Muscle of leg (tissue), 16 donors: ENCODE measurements at places on chromosomes 4 and X.

- no peaks in the 10 kb centered on the region for H3K27me3 ChIP-seq
- no peaks in the 10 kb centered on the region for H3K4me1 ChIP-seq
- no peak for DNase-seq
- no peak overlapping the region for H3K4me3 ChIP-seq
- H3K27ac ChIP-seq, result no peak overlapping the region
- no peaks in the 10 kb centered on the region for H3K36me3 ChIP-seq
Measured at GRCh38 chr4:154205471-154205870, 286.1 kb downstream of the DCHS2 start.

DNA sequence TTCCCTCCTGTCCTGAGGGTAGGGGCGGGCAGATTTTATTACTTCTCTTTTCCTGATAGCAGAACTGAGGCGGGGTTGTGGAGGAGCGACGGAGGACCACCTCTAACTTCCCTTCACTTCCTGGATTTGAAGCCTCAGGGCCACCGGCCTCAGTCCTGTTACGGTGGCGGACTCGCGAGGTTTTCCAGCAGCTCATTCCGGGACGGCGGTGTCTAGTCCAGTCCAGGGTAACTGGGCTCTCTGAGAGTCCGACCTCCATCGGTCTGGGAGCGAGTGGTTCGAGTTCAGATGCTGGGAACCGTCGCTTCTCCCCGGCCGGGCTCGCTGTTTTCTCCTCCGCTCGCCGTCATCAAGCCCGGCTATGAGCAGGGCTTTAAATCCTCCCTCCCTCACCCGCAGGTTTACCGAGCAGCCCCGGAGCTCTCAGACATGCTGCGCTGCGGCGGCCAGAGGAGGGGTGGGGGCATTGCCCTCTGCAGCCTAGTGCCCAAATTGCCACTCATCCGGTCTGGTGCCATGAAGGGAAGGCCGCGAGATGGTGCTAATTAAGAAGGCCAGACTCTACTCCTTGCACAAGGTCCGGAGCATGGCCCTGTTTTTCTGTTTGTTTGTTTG is 23.3 kb downstream of the HAND2 start:
- peaks cover 99% of the 10 kb centered on the region for H3K27me3 ChIP-seq
- DNase-seq, result no peak
- peaks cover 9% of the 10 kb centered on the region for H3K4me1 ChIP-seq

GRCh38 chr4:78611215-78611558 is 59.6 kb downstream of the ANXA3 start:
- DNase-seq, result no peak
- H3K4me3 ChIP-seq, result no peak overlapping the region
- H3K27ac ChIP-seq, result no peak overlapping the region
- H3K36me3 ChIP-seq, result no peaks in the 10 kb centered on the region

DNA sequence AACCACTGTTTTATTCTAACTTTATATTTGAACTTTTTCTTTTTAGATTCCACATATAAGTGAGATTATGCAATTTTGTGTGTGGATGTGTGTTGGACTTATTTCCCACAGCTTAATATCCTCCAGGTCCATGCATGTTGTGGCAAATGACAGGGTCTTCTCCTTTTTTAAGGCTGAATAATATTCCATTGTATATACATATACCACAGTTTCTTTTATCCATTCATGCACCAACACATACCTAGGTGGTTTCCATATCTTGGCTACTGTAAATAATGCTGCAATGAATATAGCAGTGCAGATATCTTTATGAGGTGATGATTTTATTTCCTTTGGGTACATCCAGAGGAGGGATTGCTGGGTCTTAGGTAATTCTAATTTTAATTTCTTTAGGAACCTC is 69.0 kb downstream of the SNCA start:
- DNase-seq, result no peak
- no peak overlapping the region for H3K27ac ChIP-seq
- no peaks in the 10 kb centered on the region for H3K36me3 ChIP-seq
- H3K4me1 ChIP-seq, result no peaks in the 10 kb centered on the region
- no peak overlapping the region for H3K4me3 ChIP-seq

DNA sequence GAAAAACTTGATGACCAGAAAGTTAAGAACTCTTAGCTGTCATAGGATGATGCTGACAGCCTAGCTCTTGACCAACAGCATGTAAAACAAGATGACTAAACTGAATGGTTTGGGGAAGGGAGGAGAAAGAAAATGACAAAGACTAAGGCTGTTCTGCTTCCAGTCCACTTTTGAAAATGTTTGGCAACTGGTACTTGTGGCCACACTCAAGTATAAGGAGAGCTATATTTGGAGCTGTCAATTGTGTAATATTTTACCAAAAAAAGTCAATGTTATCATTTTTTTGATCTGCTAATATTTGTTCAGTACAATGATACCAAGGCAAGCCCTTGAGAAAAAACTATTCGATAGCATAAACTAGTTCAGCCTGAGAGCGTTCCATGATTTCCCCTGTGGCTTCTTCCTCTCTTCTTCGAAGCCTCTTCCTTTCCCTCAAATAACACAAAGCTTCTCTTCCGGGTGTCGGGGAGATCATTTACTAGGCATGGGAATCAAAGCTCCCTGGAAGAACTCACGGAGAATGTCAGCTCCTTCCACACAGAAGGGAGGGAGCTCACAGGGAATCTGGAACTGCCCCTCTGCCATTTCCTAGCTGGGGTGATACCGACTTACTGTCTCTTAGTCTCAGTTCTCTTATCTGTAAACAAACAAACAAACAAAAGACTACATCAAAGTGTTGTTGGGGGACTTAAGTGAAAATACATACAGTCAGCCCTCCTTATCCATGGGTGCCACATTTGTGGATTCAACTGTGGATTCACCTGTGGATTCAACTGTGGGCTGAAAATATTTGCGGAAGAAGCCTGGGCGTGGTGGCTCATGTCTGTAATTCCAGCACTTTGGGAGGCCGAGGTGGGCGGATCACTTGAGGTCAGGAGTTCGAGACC is 82.6 kb downstream of the SCD5 start:
- H3K4me3 ChIP-seq, result no peak overlapping the region
- H3K4me1 ChIP-seq, result peaks cover 9% of the 10 kb centered on the region
- no peaks in the 10 kb centered on the region for H3K36me3 ChIP-seq
- H3K27me3 ChIP-seq, result no peaks in the 10 kb centered on the region

GRCh38 chr4:68997040-68997439 is 45.4 kb upstream of the UGT2A3 start:
- H3K36me3 ChIP-seq, result no peaks in the 10 kb centered on the region
- peak; percentile 32 for DNase-seq
- no peaks in the 10 kb centered on the region for H3K27me3 ChIP-seq
- H3K27ac ChIP-seq, result no peak overlapping the region
- H3K4me1 ChIP-seq, result no peaks in the 10 kb centered on the region

DNA sequence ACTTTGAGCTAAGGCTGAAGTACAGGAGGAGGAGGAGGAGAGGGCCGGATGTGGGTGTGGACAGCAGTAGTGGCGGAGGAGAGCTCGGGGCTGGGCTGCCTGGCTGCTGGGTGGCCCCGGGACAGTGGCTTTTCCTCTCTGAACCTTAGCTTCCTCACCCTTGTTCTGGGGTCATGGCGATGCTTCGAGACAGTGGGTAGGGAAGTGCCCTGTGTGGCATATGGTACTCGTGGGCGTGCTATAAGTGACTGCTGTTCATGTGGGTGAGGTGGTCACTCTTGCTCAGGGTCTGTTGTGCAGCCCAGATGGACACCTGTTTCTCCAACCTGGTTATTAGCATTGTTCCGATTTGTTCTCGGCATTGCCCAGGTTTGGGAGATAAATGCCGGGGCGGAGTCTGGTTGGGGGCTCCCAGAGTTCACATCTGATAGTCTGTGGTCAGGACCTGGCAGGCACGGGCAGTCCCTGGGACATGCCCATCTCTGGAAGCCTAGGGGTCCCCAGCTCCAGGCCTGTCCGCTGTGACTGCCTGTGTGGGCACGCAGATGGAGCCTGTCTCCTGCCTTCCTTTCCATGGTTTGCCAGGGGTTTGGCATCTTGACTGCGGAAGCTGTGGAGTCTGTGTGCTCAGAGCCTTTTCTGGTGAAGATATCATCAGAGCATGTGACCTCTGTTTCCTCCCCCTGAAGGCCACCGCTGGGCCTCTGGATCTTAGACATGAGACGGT is 4.9 kb upstream of the CPZ start:
- H3K4me3 ChIP-seq, result no peak overlapping the region
- H3K27ac ChIP-seq, result no peak overlapping the region
- H3K27me3 ChIP-seq, result peaks cover 54% of the 10 kb centered on the region
- no peaks in the 10 kb centered on the region for H3K36me3 ChIP-seq

DNA sequence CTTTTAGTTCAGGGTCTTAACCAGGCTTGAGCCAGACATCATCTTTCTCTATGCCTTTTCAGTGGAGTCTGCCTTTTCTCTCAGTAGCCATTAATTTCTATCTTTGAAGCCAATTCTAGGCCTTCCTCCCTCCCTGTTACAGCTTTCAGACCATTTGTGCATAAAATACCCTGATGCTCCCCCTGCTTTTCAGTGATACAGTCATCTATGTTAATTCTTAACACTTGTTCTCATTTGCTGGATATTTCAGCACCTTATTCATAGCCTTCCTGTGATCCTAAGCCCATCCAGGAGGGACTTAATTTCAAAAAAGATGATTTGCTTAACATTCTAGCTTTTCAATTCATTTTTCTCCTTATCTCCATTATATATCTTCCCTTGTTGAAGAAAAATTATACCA is 42.3 kb downstream of the ANXA10 start:
- H3K4me3 ChIP-seq, result no peak overlapping the region
- no peaks in the 10 kb centered on the region for H3K27me3 ChIP-seq
- no peak overlapping the region for H3K27ac ChIP-seq
- no peaks in the 10 kb centered on the region for H3K4me1 ChIP-seq

DNA sequence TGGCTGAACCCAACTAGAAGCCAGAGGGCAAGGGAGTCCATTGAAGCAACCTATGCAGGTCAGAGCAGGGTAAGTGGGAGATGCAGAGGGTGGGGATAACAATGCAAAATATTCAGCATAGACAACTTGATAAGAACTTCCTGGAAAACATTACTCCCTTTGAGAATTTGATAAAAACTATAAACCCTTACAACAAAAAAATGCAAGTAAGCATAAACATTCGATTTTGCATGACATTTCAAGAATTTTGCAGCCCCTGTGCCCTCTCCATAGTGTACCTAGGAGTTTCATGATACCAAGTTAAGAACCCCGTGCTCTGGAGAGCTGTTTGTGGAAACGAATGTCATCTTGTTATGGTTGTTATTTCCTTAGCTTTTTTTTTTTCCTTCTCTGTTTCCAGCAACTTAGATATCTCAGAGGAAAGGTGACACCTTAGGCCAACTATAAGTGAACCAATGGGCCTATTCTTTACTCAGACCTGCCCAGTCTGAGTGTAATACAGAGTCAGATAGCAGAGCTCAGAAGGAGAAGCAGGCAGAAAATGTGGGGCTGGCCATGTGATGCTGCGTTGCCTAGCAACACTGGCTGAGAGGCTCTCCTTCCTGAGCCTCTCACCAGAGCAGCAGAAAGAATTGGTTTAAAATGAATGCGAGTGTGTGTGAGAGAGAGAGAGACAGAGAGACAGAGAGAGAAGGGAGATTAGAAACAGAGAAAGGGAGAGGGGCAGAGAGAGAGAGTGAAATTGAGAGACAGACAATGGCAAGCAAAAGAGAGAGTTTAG is 36.7 kb upstream of the GABRQ start:
- H3K27me3 ChIP-seq, result no peaks in the 10 kb centered on the region
- no peak overlapping the region for H3K27ac ChIP-seq
- no peaks in the 10 kb centered on the region for H3K36me3 ChIP-seq
- DNase-seq, result peak; percentile 19

DNA sequence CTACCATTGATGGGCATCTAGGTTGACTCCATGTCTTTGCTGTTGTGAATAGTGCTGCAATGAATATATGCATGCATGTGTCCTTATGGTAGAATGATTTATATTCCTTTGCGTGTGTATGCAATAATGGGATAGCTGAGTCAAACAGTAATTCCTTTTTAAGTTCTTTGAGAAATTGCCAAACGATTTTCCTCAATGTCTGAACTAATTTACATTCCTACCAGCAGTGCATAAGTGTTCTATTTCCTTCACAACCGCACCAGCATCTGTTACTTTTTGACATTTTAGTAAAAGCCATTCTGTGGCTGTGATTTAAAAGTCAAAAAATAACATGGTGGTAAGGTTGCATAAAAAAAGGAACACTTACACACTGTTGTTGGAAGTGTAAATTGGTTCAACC is 103.1 kb upstream of the FAM47B start:
- DNase-seq, result no peak
- H3K27me3 ChIP-seq, result no peaks in the 10 kb centered on the region
- no peaks in the 10 kb centered on the region for H3K36me3 ChIP-seq
- H3K27ac ChIP-seq, result no peak overlapping the region
- H3K4me3 ChIP-seq, result no peak overlapping the region

- no peak overlapping the region for H3K27ac ChIP-seq
- H3K36me3 ChIP-seq, result no peaks in the 10 kb centered on the region
- peak overlapping the region; percentile 34 for H3K4me3 ChIP-seq
- H3K4me1 ChIP-seq, result peaks cover 13% of the 10 kb centered on the region
Measured at GRCh38 chr4:173538148-173538908, 8.3 kb upstream of the HAND2 start.

GRCh38 chrX:148229801-148230303 is 248.7 kb downstream of the FMR1NB start:
- H3K36me3 ChIP-seq, result no peaks in the 10 kb centered on the region
- no peak overlapping the region for H3K27ac ChIP-seq
- H3K4me1 ChIP-seq, result no peaks in the 10 kb centered on the region
- no peak overlapping the region for H3K4me3 ChIP-seq
- DNase-seq, result peak; percentile 7
- H3K27me3 ChIP-seq, result peaks cover 2% of the 10 kb centered on the region

GRCh38 chr4:82893942-82894341 is 3.0 kb upstream of the SEC31A start:
- H3K4me3 ChIP-seq, result no peak overlapping the region
- no peak overlapping the region for H3K27ac ChIP-seq
- H3K4me1 ChIP-seq, result peaks cover 6% of the 10 kb centered on the region
- H3K36me3 ChIP-seq, result peaks cover 19% of the 10 kb centered on the region
- no peak for DNase-seq

GRCh38 chr4:186348433-186348832 is 82.4 kb downstream of the F11 start:
- no peaks in the 10 kb centered on the region for H3K4me1 ChIP-seq
- no peaks in the 10 kb centered on the region for H3K27me3 ChIP-seq

GRCh38 chr4:39169426-39169825 is 12.9 kb upstream of the WDR19 start:
- DNase-seq, result no peak
- no peaks in the 10 kb centered on the region for H3K27me3 ChIP-seq
- no peaks in the 10 kb centered on the region for H3K36me3 ChIP-seq
- H3K27ac ChIP-seq, result no peak overlapping the region

DNA sequence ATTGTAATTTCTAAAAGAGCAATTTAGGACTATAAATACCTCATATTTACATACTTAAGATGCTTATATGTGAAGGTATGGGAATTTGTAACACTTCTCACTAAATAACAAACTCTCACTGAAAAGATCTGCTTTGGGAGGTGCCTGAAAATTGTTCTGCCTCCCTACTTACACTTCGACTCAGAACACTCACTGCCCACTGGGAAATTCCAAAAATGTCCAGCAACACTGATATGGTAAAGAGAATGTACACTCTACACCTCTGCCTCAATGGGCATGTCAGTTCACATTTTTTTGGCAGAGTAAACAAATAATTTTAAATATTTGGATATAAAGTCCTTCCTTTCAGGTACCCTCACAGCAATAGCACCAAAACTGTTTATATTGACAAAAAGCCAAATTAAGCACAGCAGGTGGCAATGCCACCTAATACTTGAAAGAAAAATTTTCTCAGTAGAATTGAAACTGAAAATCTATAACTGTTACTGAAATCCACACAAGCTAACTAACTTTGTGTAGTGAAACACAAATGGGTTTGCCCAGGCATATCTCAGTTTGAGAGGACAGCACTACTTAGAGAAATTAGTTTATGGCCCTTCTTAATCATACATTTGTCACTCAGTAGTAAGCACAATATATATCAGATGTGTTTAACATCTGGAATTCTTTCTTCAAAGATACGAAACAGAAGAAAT is 67.1 kb downstream of the PRDM5 start:
- DNase-seq, result no peak
- H3K27ac ChIP-seq, result no peak overlapping the region
- no peaks in the 10 kb centered on the region for H3K36me3 ChIP-seq
- no peak overlapping the region for H3K4me3 ChIP-seq
- peaks cover 2% of the 10 kb centered on the region for H3K4me1 ChIP-seq
- no peaks in the 10 kb centered on the region for H3K27me3 ChIP-seq
